Stimulated activated CD4-positive, alpha-beta T cell treated with anti-CD3 and anti-CD28 coated beads, Interleukin-15, amount 100 ng/mL, for 24 hours (primary cell): ENCODE measurements at places on chromosomes 6 and 20.

DNA sequence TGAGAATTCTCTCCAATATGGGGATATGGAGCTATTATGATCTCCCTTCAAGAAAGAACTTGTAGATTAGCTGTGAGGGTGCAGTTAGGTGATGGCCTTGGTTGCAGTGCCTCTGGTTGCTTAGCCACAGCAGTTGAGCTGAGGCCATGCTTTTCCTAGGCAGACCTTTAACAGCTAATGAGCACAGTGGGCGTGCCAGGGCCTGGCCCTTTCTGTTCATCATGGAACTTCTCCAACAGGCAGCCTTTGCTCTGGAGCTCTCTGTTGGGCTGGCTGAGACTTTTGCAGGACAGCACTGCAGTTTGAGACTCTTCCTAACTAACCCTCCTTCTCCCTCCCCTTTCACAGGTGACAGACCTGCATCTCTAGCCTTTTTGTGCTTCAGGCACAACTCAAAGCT, 39.7 kb upstream of the TMEM170B start:
- DNase-seq: no peak

DNA sequence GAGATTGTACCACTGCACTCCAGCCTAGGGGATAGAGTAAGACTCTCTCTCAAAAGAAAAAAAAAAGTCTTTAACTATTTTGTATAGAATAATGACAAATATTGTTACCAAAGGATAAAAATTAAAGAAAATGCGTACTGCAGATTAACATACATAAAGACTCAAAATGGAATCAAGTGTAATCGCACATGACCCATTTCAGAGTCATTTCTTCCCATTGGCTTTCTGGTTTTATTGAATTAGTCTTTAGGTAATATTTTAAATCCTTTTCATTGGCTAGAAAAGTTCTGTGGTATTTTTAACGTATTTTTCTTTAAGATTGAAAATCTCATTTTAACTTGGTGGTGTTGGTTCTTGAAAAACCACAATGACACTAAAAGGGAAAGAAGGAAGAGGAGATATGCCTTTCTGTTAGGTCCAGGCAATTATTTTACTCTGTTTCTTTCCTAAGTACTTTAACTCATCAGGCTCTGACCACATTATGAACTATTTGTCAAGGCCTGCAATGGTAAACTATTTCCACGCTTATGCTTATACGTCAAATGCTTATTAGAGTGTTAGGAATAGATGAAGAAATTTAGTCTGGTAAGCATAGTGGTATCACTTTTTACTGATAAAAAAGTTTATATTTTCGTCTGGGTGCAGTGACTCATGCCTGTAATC, 52.3 kb downstream of the PLEKHG1 start:
- no peak for DNase-seq

- no peak for DNase-seq
Measured at GRCh38 chr6:37607944-37608343, 89.7 kb downstream of the MDGA1 start.

GRCh38 chr20:61299104-61299503, 47.0 kb downstream of the CDH4 start:
- no peak for DNase-seq

DNA sequence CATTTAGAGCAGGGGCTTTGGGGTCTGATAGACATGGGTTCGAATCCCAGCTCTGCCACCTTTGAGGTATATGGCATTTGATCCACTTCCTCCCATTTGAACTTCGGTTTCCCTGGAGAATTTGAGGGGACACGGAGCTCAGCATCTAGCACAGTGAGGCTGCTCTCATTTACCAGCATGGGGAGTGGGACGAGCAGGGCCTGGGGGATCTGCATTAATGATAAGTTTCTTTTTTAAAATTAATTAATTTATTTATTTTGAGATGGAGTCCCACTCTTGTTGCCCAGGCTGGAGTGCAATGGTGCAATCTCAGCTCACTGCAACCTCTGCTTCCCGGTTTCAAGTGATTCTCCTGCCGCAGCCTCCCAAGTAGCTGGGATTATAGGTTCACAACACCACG, 52.6 kb downstream of the VSTM2L start:
- DNase-seq: no peak

DNA sequence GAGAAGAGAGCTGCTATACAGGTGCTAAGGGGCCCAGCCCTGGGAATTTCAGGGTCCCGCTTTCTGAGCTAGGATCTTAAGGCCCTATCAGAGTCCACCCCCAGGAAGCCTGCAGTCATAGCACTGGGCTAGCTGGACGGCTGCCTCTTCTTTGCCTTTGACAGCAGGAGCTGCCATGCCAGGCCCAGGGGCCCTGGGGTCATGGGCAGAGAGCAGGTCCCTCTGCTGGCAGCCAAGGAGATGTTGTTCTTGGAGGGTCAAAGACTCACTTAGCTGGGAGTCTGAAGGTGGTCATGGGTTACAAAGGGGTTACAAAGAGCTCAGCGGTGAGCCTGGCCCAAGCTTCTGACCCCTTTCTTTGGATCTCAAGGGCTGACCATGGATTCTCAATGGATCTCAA, 52.7 kb downstream of the RPP21 start:
- no peak for DNase-seq

- no peak for DNase-seq
Measured at GRCh38 chr20:38623061-38623460, 21.5 kb downstream of the ARHGAP40 start.
